ENCODE measurements at places on chromosomes 6 and 20.
A peak's percentile ranks its signal among the peaks of the same experiment; 100 is the strongest.

- no peaks in the 10 kb centered on the region for H3K36me3 ChIP-seq
- H3K4me1 ChIP-seq: peaks cover 19% of the 10 kb centered on the region
- H3K27me3 ChIP-seq: peaks cover 21% of the 10 kb centered on the region
- no peak overlapping the region for H3K27ac ChIP-seq
- H3K4me3 ChIP-seq: no peak overlapping the region
Measured at GRCh38 chr20:46543959-46544358, 6.5 kb downstream of the OCSTAMP start.

DNA sequence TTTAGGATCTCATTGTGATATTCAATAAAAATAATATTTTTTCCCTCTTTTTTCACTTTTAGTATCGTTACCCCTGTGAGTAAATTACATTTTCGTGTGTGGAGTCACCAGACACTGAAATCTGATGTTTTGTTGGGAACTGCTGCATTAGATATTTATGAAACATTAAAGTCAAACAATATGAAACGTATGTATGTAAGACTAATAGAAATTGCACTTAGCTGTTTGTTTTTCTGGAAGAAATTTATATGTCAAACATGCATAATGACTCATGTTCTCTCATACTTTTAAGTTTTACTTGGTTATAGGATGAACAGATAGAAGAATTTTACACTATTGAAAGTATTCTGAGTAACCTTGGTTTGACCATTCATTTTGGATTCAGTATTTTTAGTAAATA, 49.4 kb downstream of the ITCH start:
- H3K27me3 ChIP-seq: no peaks in the 10 kb centered on the region
- peaks cover 81% of the 10 kb centered on the region for H3K36me3 ChIP-seq
- H3K4me3 ChIP-seq: no peak overlapping the region
- no peak for DNase-seq
- peaks cover 26% of the 10 kb centered on the region for H3K4me1 ChIP-seq

DNA sequence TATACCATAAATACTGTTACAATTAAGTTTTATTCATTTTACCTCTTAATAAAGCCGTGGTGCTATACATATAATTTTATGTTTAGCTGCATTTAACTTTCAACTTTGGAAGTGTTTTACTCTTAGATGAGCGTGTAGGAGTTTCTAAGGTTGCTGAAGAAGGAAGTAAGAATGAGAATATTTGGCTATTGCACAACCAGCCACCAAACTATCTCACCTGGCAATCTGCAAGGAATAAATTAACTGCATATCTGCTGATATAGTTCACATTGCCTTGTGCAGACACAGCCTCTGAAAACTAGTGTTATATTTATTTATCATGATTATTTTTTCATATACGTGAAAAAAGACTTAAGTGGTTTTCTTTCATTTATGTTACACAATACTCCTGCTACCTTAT, 230.4 kb downstream of the PLCB1 start:
- H3K27me3 ChIP-seq: peaks cover 5% of the 10 kb centered on the region
- H3K36me3 ChIP-seq: no peaks in the 10 kb centered on the region
- H3K4me1 ChIP-seq: peaks cover 14% of the 10 kb centered on the region
- no peak for DNase-seq
- no peak overlapping the region for H3K4me3 ChIP-seq

DNA sequence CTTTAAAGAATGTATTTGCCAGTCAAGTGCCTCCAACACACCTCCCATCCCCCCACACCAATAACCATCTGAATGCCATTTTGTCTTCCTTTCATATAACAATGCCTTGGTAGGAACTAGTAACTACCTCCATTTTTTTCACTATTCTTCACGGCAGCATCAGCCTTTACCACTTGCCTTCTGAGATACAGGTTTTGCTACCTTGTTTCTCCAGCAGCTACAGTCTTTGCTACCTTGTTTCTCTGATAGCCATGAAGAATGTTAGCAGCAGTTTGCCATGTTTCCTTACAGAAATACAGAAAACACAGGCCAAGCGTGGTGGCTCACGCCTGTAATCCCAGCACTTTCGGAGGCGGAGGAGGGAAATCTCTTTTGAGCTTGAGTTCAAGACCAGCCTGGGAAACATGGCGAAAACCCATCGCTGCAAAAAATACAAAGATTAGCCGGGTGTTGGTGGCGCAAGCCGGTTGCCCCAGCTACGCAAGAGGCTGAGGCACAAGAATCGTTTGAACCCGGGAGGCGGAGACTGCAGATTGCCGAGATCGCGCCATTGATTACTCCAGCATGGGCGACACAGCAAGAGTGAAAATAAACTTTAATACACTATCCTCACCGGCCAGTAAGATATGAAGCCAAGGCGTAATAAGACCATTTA, 100.9 kb downstream of the HFE start:
- peaks cover 6% of the 10 kb centered on the region for H3K36me3 ChIP-seq
- H3K4me1 ChIP-seq: peaks cover 51% of the 10 kb centered on the region
- peak overlapping the region; percentile 84 for H3K4me3 ChIP-seq
- H3K27me3 ChIP-seq: no peaks in the 10 kb centered on the region
- H3K27ac ChIP-seq: peak overlapping the region; percentile 96

DNA sequence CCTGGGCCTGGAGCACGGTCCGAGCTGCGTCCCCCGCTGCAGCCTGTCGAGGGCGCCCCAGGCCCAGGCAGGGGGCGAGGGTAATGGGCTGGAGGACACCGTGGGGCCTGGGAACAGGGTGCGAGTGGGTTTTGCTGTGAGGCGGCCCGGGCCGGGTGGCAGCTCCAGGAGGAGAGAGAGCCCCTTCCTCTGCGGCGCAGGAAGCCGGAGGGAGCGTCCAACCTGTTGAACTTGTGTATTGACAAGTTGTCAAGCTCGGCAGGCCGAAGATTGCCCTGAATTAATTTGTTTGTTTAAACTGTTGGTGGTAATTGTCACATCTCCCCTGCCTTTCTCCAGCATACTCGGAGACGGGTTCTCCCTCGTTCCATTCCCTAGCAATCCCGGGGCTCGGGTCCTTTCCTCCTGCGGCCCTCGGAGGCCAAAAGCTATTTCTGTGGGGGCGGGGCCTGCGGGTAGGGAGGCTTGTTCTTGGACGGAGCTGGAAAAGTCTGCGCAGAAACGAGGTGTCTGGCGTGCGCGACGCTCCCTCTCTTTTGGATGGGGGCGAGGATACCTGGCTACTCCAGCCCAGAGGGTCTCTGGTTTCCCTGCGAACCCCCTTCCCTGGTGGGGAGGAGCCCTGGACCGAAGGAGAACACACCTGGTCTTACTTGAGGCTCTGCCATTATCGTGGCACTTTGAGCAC, 9.9 kb downstream of the NR2E1 start:
- H3K36me3 ChIP-seq: no peaks in the 10 kb centered on the region
- H3K4me3 ChIP-seq: peak overlapping the region; percentile 55
- H3K4me1 ChIP-seq: peaks cover 23% of the 10 kb centered on the region

DNA sequence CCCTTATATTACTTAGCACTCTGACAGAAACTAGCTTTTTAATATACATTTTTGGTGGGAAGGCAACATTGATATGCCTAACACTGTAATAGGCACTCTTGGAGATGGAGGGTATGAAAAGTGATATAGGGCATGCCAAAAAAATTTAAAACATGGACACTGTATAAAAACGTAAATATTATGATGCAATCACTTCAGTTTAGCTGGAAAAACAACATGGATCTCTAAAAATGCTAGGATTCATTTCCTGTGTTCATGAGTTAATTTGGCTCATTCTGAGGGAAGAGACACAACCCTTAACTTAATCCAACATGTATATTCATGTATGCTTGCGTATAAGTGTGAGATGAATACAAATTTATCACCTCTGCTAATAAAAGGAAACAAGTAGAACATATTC, 157.3 kb upstream of the TFAP2D start:
- H3K27me3 ChIP-seq: no peaks in the 10 kb centered on the region
- no peaks in the 10 kb centered on the region for H3K36me3 ChIP-seq
- DNase-seq: no peak
- no peak overlapping the region for H3K27ac ChIP-seq

DNA sequence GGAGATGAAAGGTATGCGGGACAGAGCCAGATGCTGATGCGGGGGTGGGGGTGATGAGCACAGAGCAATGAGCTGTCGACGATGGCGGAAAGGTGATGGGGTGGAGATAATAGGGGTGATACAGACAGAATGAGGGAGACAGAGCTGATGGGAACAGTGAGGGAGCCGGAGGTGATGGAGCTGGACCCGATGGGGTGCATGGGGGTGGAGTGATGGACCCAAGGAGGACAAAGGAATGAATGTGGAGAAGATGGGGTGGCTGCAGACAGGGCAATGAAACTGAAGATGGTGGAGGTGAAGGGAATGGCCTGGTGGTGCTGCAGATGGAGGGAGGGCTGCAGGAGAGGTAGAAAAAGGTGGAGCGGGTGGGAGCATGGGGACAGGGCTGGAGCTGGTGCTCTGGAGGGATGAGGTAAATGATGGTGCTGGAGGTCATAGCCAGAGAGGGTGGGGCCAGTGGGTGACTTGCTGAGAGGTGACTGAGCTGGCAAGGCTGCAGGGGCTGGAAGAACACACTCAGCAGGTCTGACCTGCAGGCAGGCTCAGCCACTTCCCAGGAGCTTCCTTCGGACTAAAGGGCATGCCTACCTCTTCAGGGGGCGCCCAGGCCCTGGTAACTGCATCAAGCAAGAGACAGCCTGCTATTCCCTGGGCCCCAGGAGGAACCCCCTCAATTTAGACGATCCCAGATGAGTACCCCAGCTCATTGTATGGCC, 6.0 kb upstream of the FOXS1 start:
- H3K4me1 ChIP-seq: no peaks in the 10 kb centered on the region
- DNase-seq: no peak
- peaks cover 36% of the 10 kb centered on the region for H3K27me3 ChIP-seq
- no peak overlapping the region for H3K27ac ChIP-seq

- H3K4me3 ChIP-seq: no peak overlapping the region
- no peaks in the 10 kb centered on the region for H3K36me3 ChIP-seq
- H3K27me3 ChIP-seq: peaks cover 10% of the 10 kb centered on the region
- no peaks in the 10 kb centered on the region for H3K4me1 ChIP-seq
Measured at GRCh38 chr20:60540591-60540990, 582.4 kb downstream of the CDH26 start.

GRCh38 chr6:134830194-134830593, 119.7 kb downstream of the ALDH8A1 start:
- no peaks in the 10 kb centered on the region for H3K4me1 ChIP-seq
- no peak overlapping the region for H3K4me3 ChIP-seq
- no peaks in the 10 kb centered on the region for H3K27me3 ChIP-seq
- no peaks in the 10 kb centered on the region for H3K36me3 ChIP-seq
- no peak for DNase-seq
- no peak overlapping the region for H3K27ac ChIP-seq

DNA sequence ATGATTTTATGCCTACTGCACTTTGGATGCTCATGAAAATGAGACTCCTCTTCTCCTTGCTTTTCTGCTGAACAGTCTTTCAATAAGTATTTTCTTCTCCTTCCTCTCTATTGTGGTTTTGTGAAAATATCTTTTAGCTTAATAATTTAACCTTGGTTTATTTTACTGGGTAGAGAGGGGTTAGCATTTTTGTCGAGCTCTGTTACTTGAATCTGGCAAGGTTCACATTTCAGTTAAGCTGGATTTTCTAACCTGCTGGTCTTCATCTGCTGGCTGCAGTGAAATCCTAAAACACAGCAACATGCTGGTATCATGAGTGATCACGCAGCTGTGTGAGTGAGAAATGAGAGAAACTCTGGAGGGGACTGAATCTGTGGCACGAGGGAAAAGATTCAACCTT, 222.7 kb upstream of the NOX3 start:
- no peaks in the 10 kb centered on the region for H3K27me3 ChIP-seq
- H3K27ac ChIP-seq: no peak overlapping the region
- no peak overlapping the region for H3K4me3 ChIP-seq

- H3K4me1 ChIP-seq: no peaks in the 10 kb centered on the region
- no peaks in the 10 kb centered on the region for H3K36me3 ChIP-seq
- H3K4me3 ChIP-seq: no peak overlapping the region
- H3K27ac ChIP-seq: no peak overlapping the region
- H3K27me3 ChIP-seq: peaks cover 14% of the 10 kb centered on the region
- no peak for DNase-seq
Measured at GRCh38 chr6:125699591-125699990, 49.8 kb upstream of the HEY2 start.

- no peak for DNase-seq
- no peak overlapping the region for H3K27ac ChIP-seq
- H3K27me3 ChIP-seq: no peaks in the 10 kb centered on the region
Measured at GRCh38 chr20:5146099-5146668, 19.4 kb downstream of the CDS2 start.

GRCh38 chr6:133362813-133363212, 121.7 kb downstream of the EYA4 start:
- no peak overlapping the region for H3K4me3 ChIP-seq
- no peaks in the 10 kb centered on the region for H3K4me1 ChIP-seq
- DNase-seq: no peak
- H3K27me3 ChIP-seq: no peaks in the 10 kb centered on the region
- no peak overlapping the region for H3K27ac ChIP-seq
- H3K36me3 ChIP-seq: no peaks in the 10 kb centered on the region

GRCh38 chr6:118719351-118720124, 68.1 kb upstream of the CEP85L start:
- no peaks in the 10 kb centered on the region for H3K36me3 ChIP-seq
- DNase-seq: peak; percentile 60
- no peaks in the 10 kb centered on the region for H3K27me3 ChIP-seq
- peak overlapping the region; percentile 35 for H3K4me3 ChIP-seq

DNA sequence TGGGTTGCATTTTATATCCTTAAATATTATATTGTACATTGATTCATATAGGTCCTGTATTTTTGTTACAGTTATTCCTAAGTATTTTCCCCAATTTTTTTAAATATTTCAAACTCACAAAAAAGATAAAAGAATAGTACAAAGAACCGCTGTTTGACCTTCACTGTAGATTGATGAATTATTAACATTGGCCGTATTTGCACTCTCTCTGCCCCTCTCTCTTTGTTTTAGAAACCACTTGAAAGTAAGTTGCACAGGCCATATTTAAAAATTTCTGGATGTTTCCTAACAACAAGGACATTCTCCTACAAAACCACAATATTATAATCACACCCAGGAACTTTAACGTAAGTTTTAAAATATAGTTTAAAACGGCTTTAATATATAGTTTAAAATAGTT, 72.0 kb upstream of the DUSP22 start:
- H3K27me3 ChIP-seq: peaks cover 4% of the 10 kb centered on the region
- no peak for DNase-seq
- no peak overlapping the region for H3K4me3 ChIP-seq
- peaks cover 2% of the 10 kb centered on the region for H3K36me3 ChIP-seq
- no peak overlapping the region for H3K27ac ChIP-seq

Data from activated T-cell treated with anti-CD3 and anti-CD28 coated beads, Interleukin-2, amount 50 U/mL, for 24 hours (primary cell).